Muscle of back (tissue), 13 donors: ENCODE measurements at places on chromosomes 13 and 19.

DNA sequence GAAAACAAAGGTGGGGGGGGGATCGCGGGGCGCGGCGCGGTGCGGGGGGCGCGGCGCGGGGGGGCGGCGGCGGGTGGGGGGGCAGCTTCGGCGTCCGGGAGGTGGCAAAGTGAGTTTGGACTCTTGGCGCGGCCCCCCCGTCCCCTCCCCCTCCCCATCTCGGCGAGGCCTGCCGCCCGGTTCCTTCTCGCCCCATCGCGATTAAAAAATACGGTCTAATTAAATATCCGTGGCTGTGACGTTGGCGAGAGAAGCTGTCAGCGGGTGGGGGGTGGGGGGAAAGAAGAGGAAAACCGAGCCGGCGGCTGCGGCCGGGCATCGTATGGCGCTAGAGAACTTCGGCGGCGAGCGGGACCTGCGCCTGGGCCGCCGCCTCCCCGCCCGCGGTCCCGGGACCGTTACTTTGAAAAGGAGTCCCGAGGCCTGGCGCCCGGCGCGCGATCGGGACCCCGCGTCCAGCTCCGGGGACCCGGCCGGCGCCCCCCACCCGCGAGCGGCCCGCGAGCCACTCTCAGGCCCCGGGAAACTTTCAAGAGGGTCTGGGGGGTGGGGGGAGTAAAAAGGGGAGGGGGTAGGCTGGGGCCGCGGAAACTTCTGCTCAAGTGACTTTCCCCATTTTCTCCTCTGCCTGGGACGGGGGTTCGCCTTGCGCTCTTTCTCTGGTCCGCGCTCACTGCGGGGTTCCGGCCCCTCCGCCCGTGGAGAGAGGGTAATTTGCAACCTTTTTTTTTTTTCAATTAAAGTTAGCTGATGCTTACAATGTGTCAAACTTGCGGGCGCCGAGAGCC, 146.3 kb upstream of the ZNF536 start:
- peak; percentile 45 for DNase-seq

DNA sequence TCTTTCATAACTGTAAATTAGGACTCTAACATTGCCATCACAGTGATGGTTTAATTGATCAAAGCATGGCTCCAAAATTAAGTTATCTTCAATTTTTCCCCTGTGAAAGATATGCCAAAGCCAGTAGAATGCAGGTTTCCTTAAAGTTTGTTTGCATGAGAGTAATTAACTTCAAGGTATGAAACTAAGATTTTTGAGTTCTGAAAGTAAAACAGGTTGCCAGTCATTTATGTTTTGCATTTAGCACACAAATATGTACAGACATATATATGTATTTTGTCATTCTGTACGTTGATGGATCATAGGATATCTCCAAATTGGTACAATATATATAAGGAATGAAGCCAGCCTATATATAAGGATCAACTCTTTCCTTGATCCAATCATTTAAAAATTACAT, 23.6 kb upstream of the NDFIP2 start:
- no peak for DNase-seq

DNA sequence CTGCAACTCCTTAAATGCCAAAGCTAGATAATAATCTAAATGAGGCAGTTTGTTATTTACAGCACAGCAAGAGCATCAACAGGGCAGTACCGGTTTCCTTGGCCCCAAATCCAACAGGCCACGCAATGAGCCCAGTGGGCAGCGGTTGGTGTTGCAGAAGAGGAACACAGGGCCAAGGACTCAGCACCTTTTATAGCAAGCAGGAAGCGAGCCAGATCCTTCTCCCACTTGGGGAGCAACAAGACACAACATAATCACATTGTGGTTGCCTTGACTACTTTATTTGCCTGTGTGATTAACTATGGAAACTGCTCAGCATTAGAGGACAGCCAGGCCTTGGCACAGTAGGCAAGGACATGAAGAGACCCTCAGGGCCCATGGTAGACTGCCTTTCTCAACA, 67.1 kb upstream of the HTR2A start:
- no peak for DNase-seq

- DNase-seq = no peak
These were observed 6.4 kb upstream of the PDE4C start for GRCh38 chr19:18232540-18233223.

DNA sequence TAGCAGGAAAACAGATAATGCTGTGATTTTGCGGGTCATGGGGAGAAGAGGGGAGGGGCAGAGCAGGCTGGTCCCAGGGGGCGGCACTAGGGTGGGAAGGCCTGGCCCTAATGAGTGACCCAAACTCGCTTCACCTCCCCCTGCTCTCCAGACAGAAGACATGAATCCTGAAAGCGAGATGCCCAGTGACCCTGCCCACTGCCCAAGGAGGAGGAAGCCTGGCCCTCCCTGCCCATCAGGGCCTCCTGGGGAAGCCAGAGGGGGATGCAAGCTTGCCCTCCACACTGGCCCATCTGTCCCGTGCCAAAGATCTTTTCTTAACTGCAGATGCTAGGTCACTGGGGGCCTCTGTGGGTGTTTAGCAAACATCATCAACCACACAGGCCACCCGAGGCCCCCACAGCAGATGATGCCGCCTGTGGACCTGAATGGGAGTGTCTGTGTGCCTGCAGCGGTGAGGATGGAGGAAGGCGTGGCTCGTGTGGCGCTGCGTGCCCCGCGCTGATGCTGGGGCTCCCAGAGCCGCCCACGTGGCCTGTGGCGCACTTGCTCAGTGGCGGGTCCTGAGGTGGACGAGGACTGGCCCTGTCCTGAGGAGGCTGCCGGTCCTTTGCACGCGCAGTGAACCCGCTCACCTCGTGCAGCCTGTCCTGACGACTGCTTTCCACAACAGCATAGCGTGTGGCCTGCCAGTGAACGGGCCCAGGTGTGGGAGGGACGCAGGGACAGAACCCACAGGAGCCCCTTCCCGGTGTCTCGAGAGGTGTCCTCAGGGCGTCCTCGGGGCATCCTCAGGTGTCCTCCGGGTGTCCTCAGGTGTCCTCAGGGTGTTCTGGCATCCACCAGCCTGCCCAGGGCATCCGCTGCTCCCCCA, 80.5 kb upstream of the MCF2L start:
- no peak for DNase-seq

GRCh38 chr19:27966390-27966816, 1246.5 kb downstream of the UQCRFS1 start:
- DNase-seq = peak; percentile 5

DNA sequence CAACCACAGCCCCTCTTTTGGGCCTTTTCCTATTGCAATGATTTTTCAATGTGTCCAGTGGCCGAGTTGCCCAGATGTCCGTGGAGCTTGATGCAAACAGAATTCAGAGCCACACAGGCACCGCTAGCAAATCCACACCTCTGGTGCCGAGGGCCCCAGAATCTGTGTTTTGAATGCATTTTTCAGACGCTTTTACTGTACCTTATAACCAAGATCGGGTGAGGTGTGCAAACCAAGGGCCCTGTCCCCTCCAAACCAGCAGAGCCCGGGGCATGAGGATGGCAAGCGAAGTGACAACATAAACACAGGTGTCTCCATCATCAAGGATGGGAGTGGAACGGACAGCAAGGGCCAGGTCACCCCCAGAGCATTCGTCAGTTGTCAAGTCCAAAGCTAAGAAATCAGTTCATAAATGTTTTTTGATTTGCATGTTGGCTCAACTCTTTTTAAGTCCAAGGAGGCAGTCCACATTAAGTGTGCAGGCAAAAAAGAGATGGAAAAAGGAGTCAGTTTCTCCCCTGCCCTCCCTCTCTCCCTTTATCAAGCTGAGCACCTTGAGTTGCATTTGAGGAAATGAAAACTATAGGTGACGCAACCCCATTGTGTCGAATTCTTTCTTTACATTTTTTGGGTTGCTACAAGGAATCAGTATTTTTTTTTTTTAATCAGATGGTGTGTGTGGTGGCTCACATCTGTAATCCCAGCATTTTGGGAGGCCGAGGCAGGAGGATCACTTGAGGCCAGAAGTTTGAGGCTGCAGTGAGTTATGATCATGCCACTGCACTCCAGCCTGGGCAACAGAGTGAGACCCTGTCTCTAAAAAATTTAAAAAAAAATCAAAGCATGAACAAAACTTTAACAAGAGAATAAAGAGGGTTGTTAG, 2.9 kb downstream of the CCDC8 start:
- no peak for DNase-seq
